AG04450 (cell line): ENCODE measurements at places on chromosomes 12 and 14.

DNA sequence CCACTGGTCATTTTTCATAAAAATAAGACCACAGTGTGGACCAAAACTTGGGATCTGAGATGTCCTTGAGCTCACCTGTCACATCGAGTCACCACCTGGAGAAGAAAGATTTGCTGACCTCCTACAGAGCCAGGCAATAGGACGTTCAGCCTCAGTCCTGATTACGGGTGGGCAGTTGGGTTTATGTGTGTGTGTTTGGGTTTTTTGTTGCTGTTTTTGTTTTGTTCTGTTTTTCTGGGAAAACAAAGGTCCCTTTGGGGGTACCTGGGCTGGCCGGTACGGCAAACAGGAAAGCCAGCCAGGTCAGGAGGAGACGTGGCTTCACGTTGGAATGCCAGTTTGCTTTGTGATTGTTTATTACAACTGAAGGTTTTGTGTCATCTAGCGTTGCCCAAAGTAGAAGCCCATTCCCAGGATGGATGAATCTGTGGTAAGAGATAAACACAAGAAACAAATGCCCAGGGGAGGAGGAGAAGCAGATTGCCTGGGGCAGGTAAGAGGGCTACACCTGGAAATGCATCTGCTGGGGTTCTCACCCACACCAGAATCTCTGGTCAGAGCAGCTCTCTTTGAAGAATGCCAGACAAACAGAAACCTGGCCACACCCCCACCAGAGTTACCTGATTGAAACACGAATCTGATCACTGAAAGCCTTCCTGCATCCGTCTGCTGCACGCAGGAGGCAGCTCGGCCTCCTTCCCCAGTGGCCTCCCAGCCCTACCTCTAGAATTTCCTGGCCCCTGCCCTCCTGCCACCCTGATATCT, 100.1 kb upstream of the DIO3 start:
- no peak for DNase-seq

DNA sequence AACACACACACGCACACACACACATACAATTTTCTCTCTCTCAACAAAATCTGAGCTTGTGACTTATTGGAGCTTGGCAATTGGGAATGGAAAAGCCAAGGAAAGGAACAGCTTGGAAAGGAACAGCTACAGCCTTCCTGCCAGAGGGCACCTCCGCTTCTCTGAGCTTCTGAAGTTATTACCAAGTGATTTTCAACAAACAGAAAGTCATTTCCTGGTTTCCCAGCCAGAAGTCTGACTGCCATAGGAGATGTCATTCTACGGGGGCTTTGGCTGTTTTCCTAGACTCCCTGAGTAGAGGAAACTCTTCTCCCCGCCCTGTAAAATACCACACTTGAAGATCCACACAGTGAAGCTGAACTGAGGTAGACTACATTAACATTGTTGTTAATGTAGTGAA, 198.3 kb downstream of the CFAP54 start:
- DNase-seq, result no peak

DNA sequence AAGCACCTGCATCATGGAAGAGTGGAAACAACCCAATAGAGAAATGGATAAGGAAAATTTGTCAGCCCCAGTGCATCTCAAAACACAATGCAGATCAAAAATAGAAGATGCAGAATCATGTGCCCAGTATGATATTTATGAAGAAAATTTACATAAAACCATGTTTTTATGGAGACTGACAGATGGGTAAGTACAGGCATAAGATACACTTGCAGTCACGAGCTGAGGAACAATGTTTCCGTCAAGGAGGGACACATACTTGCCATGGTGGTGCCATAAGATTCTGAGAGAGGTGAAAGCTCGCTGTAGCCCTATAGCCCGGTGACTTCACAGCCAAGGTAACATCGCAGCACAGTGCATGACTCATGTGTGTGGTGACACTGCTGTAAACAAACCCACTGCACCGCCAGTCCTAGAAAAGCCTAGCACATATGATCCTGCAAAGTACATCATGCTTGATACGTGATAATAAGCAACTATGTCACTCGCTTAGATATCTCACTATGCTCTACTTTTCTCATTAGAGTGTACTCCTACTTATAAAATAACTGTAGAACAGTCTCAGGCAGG, 112.6 kb downstream of the RIMBP2 start:
- no peak for DNase-seq

- no peak for DNase-seq
Observed at GRCh38 chr12:66140731-66141130, 10.2 kb upstream of the LLPH start.

GRCh38 chr12:74981541-74981940, 228.1 kb downstream of the KCNC2 start:
- no peak for DNase-seq

- DNase-seq, result no peak
Observed at GRCh38 chr14:50233951-50234250, 2.5 kb upstream of the SOS2 start.

GRCh38 chr14:70576891-70577290, 23.6 kb downstream of the MED6 start:
- DNase-seq, result no peak

DNA sequence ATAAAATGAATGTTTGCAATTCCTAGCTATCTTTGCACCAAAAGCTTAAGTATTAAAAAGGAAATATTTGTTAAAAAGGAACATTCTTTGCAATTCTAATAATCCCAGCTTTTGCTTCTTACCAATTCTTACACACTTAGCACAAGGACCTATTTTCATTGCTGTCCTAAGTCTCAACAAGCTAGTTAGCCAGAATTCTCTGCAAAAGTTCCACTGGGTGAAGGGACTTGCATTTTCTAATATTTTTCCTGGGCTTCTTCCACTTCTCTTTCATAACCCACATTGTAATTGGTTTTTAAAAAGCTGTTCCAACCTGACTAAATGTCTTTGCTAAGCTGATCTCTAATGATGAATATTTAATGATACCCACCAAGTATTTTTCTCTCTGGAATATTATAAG, 307.7 kb upstream of the DIO2 start:
- no peak for DNase-seq

DNA sequence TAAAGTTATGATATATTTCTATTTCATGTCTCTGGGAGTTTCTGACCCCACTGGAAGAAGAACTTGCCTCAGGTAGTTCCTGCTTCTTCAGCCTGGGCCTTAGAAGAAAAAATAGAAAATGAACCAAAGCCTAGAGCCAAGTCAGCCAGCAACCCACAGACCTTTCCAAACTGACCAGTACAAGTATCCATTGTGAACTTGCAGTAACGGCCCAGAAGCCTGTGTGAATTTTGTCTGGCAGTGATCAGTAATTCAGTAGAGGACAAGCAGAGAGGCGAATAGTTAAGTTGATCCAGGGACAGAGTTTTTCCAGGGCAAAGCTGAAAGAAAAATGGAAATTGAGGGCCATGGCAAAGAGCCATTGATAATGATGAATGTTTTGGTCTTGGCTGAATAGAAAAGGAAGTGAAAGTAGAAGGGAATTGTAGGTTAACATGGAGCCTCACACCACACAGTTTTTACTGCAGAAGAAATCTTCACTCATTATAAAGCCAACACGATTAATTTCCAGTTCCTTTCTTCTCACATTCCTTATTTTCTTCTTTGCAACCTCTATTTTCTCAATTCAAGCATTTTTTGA, 311.8 kb downstream of the BTG1 start:
- DNase-seq, result no peak

- DNase-seq, result no peak
Observed at GRCh38 chr14:61308198-61308597, 13.2 kb upstream of the PRKCH start.

GRCh38 chr12:52953181-52953841, 4.4 kb downstream of the KRT18 start:
- DNase-seq, result no peak

DNA sequence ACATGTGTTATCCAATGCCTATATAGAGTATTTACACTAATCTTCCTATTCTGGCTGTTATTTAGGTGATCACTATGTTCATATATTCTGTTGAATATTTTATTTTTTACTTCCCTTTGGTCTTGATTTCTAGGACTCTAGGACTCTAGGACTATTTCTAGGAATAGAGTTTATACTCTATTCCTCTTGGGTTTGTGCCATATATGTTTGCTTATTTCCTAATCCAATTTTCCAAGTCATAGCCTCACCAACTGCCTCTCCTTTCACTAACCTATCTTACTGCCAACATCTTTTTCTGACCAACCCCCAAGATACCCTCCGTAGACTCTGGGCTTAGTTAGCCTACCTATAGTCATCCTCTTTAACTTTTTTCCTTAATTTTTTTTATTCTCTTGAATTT, 28.5 kb downstream of the ARF6 start:
- no peak for DNase-seq

GRCh38 chr14:89214221-89214965, 202.6 kb downstream of the FOXN3 start:
- DNase-seq, result no peak

- DNase-seq, result no peak
Observed at GRCh38 chr14:101889366-101889765, 75.0 kb upstream of the DYNC1H1 start.

DNA sequence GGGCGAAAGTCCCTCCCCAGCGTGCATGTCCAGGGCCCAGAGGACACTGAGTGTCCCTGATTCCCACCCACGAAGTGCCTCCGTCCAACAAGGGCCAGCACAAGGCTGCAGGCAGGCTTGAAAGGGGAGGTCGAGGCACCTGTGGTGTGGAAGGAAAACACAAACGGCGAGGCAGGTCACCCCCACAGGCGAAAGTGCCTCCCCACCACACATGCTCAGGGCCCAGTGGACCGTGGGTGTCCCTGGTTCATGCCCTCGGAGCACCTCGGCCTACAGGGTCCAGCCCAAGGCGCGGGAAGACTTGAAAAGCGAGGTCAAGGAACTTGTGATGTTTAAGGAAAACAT, 370.4 kb downstream of the ALG10 start:
- DNase-seq, result no peak

- DNase-seq, result no peak
Observed at GRCh38 chr14:102362084-102362483, 606 bp downstream of the CINP start.

- DNase-seq, result no peak
Observed at GRCh38 chr12:101642115-101643067, 47.6 kb downstream of the MYBPC1 start.

GRCh38 chr14:76311079-76311758, 64.7 kb upstream of the ESRRB start:
- DNase-seq, result no peak

- DNase-seq, result no peak
Observed at GRCh38 chr14:49984424-49984823, 91.5 kb downstream of the ARF6 start.

GRCh38 chr14:51481643-51482042, 170.1 kb upstream of the FRMD6 start:
- DNase-seq, result no peak

DNA sequence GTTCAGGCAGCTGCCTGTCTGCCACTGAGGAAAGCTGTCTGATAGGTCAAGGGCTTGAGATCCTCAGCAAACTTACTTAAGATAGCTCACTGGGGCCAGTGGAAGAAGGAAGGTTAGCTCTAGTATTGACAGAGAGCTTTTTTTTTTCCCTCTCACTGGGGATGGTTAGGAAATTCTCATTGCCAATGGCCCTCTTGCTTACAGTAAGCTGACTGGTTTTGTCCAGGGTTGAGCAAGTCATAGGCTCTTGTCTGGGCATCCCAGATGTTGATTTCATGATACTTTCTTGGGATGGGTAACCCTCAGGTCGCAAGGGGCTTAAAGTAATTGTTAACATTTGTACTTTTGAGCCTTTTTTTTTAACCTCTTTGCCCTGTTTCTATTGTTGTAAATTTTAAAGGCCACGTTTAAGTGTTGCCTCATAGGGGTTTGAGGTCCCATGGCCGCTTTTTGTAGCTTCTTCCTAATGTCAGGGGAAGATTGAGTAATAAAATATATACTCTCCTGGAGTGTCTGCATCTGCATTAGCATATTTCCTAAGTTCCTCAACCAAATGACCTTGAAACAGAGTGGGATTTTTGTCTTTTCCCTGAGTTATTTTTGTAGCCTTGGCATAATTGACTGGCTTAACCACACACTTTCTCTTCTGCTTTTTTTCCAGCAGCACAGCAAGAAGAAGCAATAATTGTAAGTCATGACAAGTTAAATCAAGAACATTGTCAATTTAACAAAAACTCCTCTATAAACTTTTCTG, 716.0 kb downstream of the LRFN5 start:
- DNase-seq, result no peak

- no peak for DNase-seq
Observed at GRCh38 chr14:20667957-20668356, 16.4 kb upstream of the RNASE4 start.

- no peak for DNase-seq
Observed at GRCh38 chr12:1220127-1221092, 229.4 kb downstream of the ERC1 start.

DNA sequence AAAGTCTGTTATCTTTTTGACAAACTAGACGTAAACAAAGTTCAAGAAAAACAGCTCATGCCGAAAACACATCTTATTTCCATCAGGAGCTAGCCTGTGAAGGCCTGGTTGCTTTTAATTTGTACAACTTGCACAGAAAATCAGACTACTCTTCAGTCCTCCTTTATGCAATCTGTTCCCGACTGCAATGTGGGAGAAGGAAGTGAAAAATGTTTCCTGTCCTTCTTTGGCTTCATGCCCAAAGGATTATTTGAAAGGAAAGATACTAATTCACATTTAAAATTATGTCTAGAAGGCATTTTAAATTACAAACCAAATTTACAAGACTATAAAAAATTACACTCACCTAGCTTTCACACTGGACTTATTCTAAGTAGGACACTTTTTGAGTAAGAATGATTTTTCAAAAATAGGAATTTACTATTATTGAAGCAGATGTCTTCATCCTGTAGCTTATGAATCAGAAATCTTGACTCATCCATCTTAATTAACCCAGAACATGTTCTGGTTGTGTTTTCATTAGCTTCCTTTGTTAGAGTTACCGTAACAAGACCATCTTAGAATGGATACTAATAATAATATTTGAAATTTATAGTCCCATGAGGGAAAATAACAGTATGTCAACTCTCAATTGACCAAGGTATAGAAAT, 272.6 kb downstream of the PRKD1 start:
- DNase-seq, result no peak

GRCh38 chr14:56552615-56553014, 27.0 kb upstream of the TMEM260 start:
- DNase-seq, result no peak

DNA sequence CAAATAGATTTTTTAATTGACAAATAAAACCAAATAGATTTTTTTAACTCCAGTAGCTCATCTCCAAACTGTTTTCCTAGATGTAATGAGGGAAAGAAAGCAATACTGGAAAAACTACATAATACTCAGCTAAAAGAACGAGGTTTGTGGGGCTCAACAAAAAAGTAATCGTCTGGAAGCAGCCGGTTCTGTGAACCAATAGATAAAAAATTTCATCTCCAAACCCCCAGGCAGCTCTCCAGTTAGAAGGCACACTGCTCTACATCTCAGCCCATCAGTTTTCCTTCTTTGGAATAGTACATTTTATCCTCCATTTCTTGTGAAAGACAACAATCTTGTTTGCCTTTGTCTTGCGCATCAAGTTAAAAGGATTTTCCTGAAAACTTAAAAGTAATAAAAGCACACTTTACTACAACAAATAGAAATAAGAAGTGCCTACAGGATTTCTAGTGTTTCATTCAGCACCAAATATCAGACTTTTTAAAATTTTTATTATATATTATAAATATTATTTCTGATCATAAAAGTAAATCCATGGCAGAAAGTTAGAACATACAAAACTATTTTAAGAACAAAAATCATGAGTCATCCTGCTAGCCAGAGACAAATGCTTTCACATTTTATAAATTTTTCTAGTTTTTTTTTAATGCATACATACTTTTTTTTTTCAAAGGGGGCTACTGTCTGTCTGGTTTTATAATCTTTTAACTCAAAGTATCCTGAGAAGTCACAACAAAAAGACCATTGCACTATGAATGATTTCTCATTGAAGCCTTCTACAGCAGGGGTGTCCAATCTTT, 67.7 kb downstream of the EPS8 start:
- DNase-seq, result no peak
